ENCODE measurements at places on chromosomes 1 and 21.

DNA sequence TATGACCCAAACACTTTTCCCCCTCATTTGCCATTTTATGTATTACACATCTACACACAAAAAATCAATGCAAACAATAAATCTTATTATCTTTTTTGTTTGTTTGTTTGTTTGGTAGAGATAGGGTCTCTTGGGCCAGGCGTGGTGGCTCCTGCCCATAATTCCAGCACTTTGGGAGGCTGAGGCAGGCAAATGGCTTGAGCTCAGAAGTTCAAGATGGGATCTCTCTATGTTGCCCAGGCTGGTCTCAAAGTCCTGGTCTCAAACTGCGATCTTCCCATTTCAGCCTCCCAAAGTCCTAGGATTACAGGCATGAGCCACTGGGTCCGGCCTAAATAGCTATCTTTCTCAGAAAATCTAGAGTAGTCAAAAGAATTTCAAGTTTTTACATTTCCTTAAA is 1.2 kb upstream of the DBT start:
- DNase-seq: no peak

DNA sequence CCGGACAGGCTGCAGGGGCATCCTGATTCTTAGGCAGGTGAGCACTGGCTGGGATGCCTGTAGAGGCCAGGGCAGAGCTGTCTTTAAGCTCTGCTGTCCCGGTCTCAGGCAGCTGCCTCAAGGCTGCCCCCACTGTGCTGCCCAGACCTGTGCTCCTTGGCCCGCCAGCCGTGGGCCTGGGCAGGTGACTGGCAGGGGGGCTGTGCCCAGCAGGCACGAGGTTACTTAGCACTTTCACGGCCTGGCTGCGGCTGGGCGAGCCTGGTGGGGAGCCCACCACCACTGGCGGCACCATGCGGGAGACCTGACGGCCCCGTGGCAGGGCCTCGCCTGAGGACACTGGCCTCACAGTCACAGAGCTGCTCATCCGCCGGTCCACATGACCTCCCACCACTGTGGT is 8.2 kb downstream of the CRYBG2 start:
- no peak for DNase-seq

GRCh38 chr1:224802617-224803016 is 126.9 kb upstream of the DNAH14 start:
- DNase-seq: no peak

- DNase-seq: no peak
Measured at GRCh38 chr1:182802006-182802803, 12.6 kb downstream of the NPL start.

DNA sequence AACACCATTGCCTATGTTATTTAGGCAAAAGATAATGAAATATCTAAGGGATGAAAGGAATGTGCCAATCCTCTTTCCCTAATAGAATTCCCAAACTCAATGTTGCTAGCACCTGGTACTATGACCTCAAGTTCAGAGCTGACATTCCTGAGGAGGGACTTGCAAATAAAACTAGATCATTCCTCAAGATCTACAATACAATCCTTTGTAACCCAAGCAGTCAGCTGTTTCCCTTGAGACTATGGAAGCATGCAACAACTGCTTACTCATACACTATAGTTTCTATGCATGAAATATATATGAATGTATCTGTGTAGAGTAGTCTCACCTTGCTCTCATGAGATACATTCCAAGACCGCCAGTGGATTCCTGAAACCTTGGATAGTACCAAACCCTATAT is 65.0 kb downstream of the ABL2 start:
- no peak for DNase-seq

GRCh38 chr1:44168520-44169098 is 27.2 kb upstream of the KLF18 start:
- no peak for DNase-seq

DNA sequence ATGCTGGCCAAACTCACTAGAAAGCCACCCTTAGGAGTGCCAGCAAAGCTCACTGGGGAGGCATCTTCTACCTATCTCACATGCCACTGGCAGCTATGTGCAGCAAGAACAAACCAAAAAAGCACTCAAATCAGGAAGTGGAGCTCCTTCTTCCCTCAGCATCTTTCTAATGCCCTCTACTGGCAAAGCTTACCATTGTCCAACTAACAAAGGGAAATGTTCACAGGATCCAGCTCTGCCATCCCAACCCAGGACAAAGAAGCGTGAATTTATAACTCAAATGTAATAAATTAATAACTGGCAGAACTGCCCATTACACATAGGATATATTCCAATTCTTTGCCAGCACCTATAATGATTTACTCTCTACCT is 38.9 kb downstream of the LEPR start:
- no peak for DNase-seq

DNA sequence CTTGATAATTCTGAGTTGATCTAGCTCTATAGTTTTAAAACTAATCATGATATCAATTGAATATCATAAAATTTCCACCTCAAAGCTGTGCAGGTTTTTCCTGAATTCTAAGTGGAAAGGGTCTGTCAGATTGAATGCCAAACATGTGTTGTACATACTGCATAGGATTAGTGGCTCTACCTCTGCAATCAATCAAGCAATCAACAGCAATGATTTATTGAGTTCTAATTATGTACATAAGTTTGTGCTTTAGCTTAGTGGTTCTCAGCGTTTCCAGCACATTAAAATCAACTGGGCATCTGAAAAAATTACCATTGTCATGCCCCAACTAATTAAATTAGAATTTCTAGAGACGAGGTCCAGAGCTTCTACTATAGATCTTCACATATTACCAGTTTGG is 251.5 kb downstream of the BACH1 start:
- DNase-seq: no peak

GRCh38 chr1:22131062-22131461 is 11.8 kb downstream of the WNT4 start:
- no peak for DNase-seq

DNA sequence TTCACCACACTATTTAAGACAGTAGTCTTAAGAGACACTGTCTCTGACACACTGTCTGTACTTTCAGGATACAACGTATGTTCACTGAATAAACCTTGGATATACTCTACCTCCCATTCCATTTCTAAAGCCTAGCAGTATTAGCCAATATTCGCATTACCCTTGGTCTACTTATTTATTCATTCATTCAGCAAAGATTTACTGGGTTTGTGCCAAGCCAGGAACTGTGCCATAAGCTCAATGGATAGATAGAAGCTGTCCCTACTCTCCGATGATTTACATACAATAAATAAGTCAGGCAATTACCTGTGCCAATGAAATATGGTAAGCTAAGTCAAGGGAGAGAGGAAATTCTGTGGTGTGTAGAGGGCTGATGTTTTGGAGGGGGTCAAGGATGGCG is 195.2 kb upstream of the RAB4A start:
- DNase-seq: no peak

GRCh38 chr1:59293206-59293605 is 3.7 kb upstream of the FGGY start:
- DNase-seq: no peak

Measured in GF-D8 (cell line).